ENCODE measurements at places on chromosomes 6 and 20.

- no peak for DNase-seq
Observed at GRCh38 chr6:166928644-166929541, 27.5 kb downstream of the RNASET2 start.

- DNase-seq: no peak
Observed at GRCh38 chr6:166597711-166598440, 11.4 kb upstream of the RAMACL start.

DNA sequence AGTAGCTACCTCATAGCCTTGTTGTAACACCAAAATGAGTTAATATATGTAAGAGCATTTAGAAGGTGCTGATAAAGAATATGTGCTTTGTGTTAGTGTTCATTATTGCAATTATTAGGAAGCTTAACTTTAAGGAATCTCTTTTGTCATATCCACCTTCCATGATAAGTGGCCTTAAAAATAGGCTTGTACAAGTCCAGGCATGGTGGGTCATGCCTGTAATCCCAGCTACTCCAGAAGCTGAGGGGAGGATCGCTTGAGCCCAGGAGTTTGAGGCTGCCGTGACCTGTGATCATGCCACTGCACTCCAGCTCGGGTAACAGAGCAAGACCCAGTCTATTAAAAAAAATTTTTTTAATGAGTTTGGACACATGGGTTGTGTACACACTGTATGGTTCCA lies 285.5 kb downstream of the ZFAND3 start:
- DNase-seq: no peak

- DNase-seq: no peak
Observed at GRCh38 chr20:45917790-45918141, 5.8 kb upstream of the PLTP start.

DNA sequence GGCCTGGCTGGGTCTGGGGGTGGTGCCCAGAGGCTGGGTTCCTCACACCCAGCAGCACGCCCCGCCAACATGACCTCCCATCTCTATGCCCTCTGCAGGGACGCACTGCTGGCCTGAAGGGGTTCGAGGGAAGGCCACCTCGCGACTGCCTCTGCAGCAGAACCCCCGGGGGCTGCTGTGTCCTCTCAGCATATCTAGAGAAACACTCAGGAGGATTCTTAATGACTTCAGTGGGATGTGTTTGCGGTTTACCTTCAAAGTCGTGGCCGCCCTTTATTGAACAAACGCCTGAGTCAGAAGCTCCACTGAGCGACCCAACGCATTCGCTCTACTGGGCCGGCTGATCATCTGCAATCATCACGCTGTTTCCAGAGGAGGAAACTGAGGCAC lies 54.8 kb upstream of the GATA5 start:
- peak; percentile 96 for DNase-seq

DNA sequence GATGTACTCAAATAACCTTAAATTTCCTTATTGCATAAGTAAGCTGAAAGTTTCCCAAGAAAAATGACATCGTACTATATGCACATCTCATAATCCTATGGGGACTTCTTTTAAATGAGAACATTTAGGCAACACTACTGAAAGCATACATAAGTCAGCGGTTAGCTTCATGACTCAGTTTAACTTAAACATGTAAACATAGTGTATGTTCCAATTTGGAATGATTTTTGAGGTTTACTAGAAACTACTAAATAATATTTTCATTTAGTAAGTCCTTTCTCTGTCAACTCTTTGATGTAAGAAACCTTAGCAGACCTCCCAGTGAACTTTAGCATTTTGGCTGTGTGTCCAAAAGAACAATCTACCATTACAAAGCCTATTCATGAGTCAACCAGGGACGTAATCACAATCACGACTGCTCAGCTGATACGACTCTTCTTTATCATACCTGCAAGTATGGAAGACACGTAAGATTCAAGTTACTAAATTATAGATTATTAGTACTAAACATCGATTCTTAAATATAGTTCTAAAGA lies 19.3 kb downstream of the HIVEP2 start:
- peak; percentile 20 for DNase-seq

GRCh38 chr6:14705841-14706377 lies 540.0 kb upstream of the JARID2 start:
- DNase-seq: no peak

DNA sequence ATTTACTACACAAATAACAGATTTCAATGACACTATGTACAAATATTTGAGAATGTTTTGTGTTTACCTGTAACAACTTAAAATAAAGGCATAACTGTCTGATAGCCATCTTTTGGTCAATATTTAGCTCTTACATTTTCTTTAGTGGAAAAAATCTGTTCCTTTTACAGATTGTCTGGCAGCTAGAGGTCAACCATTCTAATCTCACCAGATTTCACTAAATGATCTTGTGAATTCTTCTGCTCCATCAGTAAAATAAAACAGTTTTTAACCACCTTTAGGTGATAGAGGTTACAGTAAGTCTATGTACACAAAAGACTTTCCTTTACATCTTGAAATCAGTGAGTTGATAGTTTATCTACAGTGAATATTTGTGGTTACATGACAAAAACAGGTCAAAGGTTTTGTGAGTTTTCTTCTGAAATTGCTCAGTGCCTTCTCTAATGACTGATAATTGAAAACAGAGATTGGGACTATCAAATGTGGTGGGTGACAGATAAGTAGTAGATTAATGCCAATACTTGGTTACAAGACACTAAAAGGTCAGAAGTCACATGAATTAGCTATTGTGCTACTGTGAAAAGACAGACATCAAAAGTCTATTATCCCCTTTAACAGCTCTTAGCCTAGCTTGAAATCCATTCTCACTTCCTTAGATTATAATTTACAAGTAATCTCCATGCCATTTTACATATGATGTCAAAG lies 47.4 kb downstream of the BMP5 start:
- no peak for DNase-seq

DNA sequence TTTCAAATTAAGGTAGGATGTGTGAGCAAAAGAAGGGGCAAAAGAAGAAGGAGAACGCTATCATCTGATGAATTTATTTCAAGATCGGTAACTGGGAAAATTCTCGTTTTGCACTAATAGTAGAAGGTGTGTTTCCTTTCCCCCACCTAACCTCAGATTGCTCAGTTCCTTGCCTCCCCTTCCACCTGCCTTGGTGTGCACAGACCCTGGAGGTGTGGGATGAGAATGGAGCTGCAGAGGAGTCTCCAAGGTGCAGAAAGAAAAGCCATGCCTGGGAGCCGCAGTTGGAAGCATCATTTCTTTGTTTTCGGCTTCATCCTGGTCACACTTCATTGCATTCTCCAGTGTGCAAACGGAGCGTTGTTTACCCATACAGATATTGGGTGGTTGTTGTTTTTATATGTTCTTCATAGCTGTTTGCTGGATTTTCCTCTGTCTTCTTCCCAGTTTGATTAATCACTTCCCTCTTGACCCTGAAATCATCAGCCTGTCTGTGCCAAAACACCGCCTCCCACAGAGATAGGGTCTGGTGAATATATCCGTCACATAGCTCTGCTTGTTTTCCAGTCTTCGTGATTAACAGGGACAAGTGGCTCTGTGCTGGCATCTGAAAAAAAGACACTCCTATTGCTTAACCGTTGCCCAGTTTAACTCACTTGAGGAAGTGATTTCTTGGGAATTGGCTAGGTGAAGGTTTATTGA lies 40.2 kb upstream of the NEDD9 start:
- no peak for DNase-seq

GRCh38 chr20:24742436-24742835 lies 206.6 kb upstream of the CST7 start:
- DNase-seq: no peak

DNA sequence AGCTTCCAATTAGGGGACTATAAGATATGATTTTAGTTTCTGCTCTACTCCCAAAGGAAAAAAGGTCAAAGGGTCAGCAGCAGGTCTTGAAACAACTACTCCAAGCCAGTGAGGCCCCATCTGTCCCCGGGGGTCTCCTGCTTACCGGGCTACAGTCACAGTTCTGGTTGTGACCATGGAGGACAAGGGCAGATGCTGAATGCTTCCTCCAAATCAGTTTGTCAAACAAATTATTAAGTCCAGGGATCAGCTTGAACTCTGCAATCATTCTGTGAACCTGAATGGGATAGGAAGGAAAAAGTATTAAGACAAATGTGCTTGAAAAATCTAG lies 60.2 kb downstream of the MYH7B start:
- DNase-seq: no peak

- peak; percentile 78 for DNase-seq
Observed at GRCh38 chr6:21277601-21278374, 315.8 kb upstream of the SOX4 start.

DNA sequence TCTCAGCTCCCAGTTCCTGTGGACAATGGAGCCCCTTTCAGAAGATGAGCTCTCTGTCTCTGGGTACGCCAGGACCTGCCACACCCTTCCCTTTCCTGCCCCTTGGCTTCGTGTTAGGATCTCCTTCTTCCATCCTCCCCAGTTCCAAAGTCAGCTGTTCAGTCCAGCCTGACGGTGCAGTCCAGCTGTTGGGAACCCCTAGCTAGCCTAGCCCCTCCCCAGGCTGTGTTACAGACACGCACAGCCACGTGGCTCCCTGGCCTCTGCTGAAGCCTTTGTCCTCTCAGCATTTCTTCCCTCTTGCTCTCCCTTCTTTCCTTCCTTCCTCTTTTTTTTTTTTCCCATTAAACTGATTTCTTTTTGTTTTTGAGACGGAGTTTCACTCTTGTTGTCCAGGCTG lies 12.4 kb upstream of the TFAP2C start:
- no peak for DNase-seq

DNA sequence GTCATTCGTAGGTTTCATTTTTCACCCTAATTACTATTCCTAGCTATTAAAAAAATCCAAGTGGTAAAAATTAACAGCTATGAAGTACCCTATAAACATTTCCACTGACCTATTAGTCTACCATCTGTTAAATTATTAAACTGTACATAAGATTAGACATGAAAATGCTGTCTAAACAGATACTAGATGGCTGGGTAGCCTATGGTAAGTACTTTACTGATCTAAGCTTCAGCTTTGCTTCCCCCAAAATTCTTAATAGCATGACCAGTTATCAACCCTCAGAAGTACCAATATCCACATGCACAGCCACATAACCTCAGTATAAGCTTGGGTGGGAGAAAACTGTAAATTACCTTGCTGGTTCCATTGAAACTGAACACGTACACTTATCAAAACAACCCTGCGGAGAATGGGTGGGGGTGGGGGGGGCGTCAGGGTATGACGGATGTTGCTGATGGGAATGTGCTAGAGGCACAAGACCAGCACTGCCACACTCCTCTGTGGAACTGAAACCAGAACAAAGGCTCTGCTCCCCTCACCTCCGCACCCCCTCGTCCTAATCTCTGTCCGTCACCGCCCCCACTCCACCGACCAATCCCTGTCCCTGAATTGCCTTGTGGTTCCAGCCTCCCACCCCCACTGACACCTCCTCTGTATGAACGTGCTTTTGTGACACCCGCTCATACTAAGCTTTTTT lies 45.3 kb downstream of the B4GALT5 start:
- peak; percentile 41 for DNase-seq

- DNase-seq: no peak
Observed at GRCh38 chr6:3850451-3851203, 1.5 kb downstream of the FAM50B start.

DNA sequence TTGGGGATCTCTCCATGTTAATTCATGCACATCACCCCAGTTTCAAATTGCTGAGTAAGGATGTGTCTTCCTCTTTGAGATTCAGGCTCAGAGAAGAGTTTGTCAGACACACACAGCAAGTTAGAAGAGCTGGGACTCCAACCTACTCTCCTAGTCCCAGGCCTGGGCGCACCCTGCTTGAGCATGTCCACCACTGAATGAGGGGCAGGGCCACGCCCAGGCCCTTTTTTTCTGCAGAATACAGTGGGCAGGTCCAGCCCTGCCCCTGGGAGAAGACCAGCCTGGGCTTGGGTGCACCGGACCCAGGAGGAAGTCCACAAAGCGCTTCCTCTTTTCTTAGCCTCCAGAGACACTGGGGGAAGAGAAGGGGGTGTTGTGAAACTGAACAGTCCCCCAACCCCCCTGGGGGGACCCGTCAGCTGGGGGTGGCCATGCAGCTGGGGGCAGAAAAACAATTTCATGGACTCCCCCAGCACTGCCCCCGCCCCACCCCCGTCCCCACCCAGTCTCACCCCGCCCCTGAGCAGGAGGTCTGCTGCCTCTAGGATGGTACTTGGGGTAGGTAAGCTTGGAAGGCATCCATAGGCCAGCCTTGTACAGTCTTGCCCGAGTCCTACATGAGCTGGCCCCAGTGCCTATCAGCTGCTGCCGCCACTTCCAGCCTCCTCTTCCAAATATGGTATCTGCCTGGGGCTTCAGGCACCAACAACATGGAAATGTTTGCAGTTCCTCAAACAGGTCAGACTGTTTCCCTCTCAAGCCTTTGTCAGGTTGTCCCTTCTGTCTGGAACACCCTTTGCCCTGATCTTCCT lies 11.7 kb upstream of the HCK start:
- DNase-seq: no peak

DNA sequence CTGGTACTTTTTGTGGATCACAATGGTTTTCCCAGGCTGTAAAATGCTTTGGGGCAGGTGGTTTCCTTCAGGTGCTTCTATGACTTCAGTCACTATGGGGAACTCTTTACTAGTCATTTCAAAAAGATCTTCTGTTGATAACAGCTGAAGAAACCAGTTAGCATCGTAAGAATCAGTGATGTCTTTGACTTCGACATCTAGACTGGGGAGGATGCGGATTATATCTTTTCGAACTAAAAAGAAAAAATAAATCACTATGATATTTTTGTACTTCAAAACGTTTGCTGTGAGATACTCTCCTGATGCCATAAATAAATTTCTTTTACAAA lies 87.2 kb downstream of the THEMIS start:
- DNase-seq: no peak

GRCh38 chr6:3385660-3386151 lies 71.1 kb downstream of the SLC22A23 start:
- peak; percentile 77 for DNase-seq

DNA sequence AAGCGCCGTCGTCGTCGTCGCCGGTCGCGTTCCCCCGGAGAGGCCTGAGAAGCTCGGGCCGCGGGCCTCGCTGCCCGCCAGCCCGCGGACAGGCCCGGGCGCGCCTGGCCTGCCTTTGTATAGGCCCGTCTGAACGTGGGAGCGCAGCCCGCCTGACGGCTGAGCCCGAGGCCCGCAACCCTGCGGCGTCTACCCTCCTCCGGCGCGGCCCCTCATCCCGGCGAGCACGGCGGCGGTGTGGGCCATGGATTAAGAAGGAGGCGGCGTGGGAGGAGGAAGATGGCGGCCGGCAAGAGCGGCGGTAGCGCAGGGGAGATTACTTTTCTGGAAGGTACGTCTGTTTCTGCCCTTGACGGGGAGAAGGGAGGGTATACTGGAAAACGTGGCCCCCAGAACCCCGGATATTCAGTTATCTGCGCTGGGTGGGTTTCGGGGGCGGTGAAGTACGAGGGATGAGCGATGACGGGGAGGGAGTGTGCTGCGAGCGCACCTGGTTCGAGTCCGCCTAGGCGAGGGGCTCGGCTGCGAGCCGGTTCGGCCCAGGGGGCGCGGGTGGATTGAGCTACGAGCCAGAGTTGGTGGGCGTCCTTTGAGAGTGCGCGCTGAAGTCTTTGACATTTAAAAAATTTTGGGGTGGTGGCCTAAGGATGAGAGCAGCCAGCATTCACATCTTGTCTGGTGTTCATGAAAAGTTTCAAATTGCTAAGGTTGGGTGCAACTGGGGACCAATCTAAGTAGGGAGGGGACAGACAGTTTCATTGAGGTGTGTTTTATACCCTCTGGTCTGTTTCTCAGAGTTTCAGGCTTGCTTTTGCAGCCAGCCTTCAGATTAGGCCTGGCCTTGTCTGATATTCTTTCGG lies 796 bp downstream of the SENP6 start:
- DNase-seq: peak; percentile 39
